ENCODE measurements at places on chromosomes 2 and 18. TPM values are rescaled to one million over a fixed set of nuclear protein-coding genes. Genes with fewer than 3 reads are reported as not detected.

- peak; percentile 53 for DNase-seq
Measured at GRCh38 chr18:13159579-13159978, 59.0 kb upstream of the LDLRAD4 start.

DNA sequence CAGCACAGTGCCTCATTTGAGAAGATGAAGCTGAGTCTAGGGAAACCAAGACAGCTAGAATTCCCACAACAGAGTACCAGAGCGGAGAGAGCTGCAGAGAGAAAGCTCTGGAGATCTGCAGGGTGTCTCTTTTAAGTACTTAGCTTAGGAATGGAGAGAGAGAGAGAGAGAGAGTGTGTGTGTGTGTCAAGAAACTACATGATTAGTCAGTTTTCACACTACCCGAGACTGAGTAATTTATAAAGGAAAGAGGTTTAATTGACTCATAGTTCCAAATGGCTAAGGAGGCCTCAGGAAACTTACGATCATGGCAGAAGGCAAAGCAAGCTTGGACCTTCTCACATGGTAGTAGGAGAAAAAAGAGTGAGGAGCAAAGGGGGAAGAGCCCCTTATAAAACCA, 64.0 kb downstream of the HIBCH start:
- no peak for DNase-seq

DNA sequence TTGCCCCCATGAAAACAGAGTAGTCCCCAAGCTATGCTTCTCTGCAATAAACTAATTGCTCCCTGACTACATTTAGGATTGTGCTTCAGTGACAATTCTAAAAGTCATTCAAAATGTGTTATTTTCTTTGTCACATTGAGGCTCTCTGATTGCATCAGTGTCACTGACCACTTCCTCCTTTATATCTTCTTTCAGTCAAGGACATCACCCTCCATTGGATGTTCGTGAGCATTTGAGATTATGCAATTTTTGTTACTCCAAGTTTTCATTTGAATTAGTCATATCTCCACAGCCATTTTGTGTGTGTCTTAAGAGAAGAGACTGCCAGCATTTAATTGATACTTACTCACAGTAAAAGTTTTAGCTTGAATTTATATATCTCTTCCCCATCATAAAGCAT, 780.8 kb upstream of the GCFC2 start:
- DNase-seq, result no peak

- no peak for DNase-seq
Measured at GRCh38 chr2:239344857-239345216, 56.0 kb downstream of the HDAC4 start.

- DNase-seq, result no peak
Measured at GRCh38 chr2:131004446-131005209, 88.6 kb downstream of the FAM168B start.

DNA sequence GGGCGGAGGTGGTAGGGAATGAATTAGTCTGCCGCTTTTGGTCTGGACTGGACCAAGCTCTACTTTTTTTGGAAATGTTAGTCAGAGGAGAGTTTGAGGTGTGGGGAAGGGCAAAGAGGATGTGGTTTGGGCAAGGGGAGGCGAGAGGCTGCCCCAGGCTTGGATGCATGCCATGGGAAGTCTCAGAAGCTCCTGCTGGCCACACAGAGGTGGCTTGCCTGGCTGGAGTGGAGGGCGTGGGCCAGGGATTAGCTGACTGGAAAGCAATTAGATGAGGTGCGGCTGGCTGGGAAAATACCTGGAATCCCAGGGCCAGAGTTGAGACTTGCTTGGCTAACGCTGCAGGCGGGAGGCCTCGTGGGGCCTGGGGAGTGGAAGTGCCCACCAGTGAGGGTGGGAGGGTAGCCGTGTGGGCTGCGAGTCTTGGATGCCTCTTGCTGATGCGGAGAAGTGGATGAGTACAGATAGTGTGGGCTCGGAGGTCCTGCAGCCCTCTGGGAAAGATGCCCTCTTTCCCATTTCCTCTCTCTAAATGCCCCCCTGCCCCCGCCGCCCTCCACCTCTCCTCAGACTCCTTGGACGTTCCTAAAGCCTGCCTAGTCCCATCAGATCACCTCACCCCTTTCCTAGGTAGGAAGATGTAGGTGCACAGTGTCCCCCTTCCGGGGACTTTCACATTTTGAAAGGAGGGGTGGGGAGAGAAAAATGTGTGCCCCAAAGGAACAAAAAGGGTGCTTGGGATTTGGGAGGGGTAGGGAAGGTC, 117.6 kb downstream of the SMAD7 start:
- no peak for DNase-seq

- no peak for DNase-seq
Measured at GRCh38 chr2:170514140-170514539, 201.0 kb upstream of the SP5 start.

The CMPK2 gene
- total RNA-seq, result 0.49 TPM

GRCh38 chr2:33264766-33265165, 211.7 kb upstream of the RASGRP3 start:
- no peak for DNase-seq

DNA sequence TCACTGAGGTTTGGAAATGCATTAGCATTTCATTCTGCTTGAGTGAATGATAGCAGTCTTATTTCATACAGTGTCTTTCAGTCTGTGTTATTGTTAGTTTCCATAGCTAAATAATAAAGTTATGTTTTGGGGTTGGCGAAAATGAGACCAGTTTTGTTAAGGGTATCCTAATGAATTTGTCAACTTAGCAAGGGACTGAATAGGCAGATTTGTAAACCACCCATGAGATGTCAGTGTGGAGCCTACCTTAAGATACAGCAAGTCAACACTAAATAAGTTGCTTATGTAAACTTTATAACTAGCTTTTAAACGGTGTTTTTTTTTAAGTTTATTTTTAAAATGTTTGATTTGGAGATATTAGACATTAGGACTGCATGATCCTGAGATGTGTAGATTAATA, 11.9 kb downstream of the NAPG start:
- DNase-seq, result no peak

The TFPI gene
- total RNA-seq, result 735 TPM

- no peak for DNase-seq
Measured at GRCh38 chr2:233796254-233796653, 18.1 kb downstream of the MROH2A start.

The ZNF521 gene
- 238 TPM for total RNA-seq

DNA sequence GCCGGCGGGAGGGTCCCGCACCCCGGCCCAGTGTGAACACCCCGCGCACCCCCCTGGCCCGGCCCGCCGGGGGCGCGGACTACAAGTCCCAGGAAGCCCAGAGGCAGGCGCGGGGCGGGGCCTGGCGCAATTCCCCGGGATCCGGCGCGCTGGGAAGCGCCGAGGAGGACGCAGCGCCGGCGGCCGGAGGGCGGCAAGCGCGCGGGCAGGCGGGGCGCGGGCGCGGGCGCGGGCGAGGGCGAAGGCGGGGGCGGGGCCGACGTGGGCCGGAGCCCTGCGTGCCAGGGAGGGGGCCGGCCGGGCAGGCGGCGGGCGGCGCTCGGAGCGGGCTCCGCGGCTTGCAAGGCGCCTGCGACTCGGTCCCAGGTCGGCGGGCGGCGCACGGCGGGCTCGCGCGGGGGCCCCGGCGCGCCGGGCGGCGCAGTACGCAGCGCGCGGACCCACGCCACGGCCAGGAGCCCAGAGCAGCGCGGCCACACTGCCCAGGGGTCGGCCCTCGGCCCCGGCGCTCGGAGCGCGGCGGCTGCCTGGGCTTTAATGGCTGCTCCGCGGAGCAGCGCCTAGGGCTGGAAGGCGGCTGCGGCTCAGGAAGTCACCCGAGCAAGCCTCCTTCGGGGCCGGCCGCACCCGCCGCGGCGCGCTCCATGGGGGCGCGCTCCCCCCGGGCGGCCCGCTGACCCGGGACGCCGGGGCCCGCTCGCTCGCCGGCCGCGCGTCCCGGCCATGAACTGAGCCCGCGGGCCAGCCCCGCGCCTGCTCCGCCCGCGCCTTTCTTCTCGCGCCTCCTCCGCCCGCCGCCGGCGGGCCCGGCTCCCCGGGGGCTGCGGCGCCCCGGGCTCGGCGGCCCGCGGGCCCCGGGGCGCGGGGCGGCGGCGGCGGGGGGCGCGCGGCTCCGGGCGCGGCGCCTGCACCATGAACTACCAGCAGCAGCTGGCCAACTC, at the start of gene AGAP1:
AGAP1 (plus strand) TSS at position 269 of the 941 bp plus-strand sequence.
- peak; percentile 87 for DNase-seq

The ITPRIPL1 gene
- total RNA-seq, result 1.8 TPM

The CSRNP3 gene
- 14.6 TPM for total RNA-seq

DNA sequence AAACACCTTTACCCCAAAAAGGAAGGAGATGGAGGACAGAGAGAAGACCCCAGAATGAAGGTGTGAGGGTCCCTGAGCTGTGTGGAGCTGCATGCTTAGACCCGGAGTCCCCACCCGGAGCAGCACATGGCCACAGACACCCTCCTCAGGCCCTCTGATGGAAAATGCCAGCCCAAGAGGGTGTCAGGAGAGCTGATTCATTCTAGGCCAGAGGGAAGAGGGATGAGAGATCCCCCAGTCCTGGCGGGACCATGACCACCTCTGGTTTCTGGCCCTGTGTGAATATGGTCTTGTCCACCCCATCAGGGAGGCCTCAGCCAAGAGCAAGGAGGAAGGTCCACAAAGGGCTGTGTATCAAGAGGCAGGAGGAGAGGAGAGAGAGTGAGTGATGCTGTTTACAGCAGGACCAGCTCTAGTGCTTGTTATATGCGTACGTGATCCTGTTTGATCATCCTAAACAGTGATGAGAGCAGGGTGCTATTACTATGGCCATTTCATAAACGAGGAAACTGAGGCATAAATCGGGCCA, 186.6 kb upstream of the HAAO start:
- no peak for DNase-seq

- DNase-seq, result no peak
Measured at GRCh38 chr18:56927786-56928185, 219.1 kb upstream of the BOD1L2 start.

Data from endothelial cell (in vitro differentiated cells).